ENCODE measurements at places on chromosomes 13 and 19.
A peak's percentile ranks its signal among the peaks of the same experiment; 100 is the strongest.

- no peak for DNase-seq
These were observed 11.4 kb upstream of the STARD13 start for GRCh38 chr13:33296793-33297425.

GRCh38 chr13:111247552-111247951 lies 72.9 kb upstream of the TEX29 start:
- DNase-seq: peak; percentile 45

GRCh38 chr19:19205416-19206410 lies 2.5 kb upstream of the NR2C2AP start:
- no peak for DNase-seq

- DNase-seq: no peak
These were observed 25.8 kb downstream of the COL4A1 start for GRCh38 chr13:110280985-110281688.

DNA sequence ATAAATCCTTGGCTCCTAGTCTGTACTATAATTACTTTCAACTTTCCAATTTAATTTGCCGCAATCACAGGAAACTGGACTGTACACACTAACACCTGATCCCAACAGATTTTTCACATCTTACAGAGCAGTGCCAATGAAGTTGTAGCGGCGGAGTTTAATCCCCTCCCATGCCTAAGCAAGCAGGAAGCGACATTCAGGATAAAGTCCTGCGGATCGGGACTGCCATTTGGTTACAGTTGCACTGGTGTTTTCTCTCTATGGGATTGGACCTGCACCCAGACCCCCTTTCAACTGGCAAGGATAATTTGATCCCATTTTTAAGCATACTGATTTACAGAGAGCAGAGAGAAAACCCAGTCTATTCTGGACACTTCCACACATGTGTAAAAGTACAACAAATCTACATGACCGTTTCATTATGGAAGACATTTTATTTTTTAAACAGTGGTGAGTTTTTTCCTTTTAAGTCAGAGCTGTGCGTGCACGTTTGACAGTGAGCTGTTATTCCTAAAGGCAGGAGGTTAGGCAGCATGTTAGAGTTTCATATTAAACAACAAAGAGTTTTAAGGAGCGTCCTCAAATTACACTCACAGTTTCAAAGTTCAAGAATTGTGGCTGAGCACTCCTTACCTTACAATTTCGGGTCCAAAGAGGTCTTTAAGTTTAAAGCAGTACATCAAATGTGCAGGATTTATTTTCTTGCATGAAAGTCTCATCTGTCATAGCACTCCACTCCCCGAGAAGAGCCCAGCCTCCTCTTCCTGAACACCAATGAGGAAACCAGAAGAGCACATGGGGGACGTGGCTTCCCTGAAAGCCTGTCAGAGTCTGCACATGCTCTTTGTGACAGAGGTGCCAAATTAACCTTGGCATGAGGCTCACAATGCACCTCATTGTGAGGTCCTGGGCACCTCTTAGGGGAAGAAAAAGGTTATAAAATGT lies 141.6 kb upstream of the RFC3 start:
- peak; percentile 73 for DNase-seq

- no peak for DNase-seq
These were observed 10.1 kb upstream of the GJA3 start for GRCh38 chr13:20170921-20171320.

DNA sequence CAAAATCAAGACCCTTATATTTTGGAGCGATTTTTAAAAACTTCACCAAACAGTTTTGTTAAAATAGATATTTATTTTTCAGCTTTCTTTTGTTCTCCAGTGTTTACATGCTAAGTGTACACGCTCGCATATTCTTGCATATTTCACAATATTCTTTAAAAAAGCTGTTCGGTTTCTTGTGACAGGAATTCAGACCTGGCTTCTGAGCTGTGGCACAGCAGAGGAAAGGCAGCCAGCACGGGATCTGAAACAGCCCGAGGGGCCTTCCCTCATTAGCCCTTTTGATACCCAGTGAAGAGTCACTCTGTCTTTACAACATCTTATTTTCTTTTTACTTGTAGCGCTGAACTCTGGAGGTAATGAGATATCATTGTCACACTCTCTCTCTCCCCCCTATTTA lies 234.0 kb downstream of the B3GLCT start:
- no peak for DNase-seq

DNA sequence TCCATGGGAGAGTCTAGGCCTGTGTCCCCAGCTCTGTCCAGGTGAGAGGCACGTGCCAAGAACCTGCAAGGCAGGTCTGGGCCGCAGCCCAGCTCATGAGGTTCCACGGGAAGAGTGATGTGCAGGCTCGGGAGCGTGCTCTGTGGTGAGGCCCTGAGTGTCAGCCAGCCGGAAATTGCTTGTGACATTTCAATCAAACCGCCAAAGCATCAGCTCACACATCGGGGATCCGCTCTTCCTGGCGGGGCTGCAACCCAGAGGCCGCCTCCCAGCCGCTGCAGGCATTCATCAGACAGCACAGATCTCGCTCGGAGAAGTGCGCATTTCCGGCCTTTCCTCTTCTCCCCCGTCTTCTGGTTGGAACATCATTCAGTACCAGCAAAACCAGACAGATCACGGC lies 109.3 kb downstream of the KDM4B start:
- no peak for DNase-seq

DNA sequence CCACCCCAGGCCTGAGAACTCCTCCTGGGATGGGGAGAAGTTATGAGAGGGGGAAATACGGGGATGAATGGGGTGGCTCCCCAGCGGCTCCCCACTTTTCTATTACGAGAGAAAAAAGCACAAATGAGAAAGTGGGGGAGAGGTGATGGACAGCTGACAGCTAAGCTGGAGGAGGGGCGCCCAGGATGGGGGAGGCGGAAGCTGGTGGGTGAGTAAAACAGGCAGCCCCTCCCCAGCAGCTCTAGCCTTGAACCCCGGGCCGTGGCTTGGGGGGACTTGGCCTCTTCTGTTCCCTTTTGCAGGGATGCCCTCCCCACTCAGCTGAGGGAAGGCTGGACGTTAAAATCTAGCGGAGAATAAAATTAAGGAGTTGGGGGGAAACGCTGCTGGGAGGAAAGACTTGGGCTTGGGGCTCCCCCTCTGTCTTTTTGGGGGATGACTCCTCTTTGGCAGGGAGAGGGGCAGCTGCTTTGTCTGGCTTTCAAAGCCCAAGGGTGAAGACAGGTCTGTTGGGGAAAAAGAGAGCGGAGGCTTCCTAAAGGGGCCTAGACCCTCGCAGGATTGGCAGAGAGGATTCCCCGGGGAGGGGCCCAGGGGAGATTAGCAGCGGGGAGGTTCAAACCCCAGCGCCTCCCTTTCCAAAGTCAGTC lies 1.4 kb upstream of the SAMD1 start:
- no peak for DNase-seq

GRCh38 chr19:3710265-3710812 lies 2.2 kb downstream of the TJP3 start:
- no peak for DNase-seq

DNA sequence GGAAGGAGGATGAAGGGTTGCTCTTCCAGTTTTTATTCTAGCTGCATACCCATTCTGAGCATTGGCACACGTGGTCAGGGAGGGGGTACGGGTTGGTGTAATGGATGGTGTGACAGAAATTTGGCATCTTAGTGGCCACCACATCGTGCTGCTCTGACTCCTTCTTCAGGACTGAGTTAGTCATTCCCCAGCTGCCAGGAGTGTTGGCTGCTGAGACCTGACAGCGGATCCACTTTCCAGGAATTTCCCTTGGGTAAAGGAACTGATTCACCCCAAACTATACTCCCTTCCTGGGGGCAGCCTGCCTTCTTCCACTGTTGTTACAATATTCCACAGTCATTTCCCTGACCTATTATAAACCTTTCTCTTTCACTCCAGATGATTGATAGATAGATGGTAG lies 595.5 kb upstream of the KLHL1 start:
- DNase-seq: no peak

- DNase-seq: no peak
These were observed 15.2 kb upstream of the MCF2L start for GRCh38 chr13:112953591-112954487.

DNA sequence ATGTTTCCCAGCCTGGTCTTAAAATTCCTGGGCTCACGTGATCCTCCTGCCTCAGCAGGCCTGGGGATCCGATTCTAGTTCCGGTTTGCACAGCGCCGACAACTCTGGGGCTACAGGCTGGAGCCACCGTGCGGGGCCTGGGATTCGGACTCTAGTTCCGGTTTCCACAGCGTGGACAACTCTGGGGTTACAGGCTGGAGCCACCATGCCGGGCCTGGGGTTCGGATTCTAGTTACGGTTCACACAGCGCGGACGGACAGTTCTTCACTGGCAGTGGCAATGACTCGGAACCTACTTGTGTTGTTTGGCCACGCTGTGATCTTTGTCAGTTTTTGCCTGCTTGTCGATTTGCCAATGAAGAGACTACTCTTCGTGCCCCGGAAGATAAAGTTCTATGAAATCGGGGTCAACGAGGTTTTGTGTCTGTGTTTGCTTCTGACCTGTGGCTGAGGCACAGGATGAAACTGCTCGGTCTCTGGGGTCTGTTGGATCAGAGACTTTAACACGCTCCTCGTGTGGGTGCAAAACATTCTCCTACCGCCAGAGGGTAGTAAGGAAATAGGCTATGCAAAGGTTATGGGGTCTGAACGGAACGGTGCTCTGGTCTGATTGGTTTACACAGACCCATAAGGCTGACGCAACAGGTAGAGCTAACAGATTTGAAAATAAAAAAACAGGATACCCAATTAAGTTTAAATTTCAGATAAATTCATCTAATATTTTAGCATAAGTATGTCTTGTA lies 12.1 kb upstream of the ZSCAN1 start:
- DNase-seq: peak; percentile 4

DNA sequence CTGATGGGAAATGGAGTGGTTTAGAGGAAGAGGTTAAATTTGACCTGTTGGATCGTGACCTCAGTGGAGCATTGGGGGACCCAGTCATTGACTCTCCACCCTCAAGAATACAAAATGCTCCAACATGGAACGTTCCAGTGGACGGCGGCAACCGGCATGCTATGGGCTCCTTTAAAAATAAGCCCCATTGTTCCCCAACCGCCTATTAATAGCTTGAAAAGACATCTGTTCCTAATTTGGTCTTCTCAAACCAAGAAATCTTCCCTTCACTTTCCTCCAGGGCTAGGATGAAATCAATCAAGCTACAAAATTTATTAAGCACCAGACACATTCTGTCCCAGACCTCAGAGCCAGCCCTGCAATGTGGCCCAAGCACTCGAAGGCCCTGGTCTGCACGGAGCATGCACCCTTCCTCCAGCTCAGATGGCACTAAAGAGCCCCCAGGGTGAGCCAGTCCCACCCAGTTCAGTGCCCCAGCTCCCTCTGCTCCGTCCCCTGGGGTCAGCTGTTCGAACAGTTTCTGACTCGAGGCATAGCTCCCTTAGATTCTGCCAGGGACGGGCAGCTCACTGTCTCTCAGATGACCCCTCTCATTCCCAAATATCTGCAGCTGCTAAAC lies 22.5 kb upstream of the VSTM2B start:
- DNase-seq: no peak

GRCh38 chr13:113762538-113762937 lies 3.5 kb downstream of the TMEM255B start:
- no peak for DNase-seq

GRCh38 chr13:107568181-107568580 lies 647.2 kb downstream of the LIG4 start:
- DNase-seq: no peak

DNA sequence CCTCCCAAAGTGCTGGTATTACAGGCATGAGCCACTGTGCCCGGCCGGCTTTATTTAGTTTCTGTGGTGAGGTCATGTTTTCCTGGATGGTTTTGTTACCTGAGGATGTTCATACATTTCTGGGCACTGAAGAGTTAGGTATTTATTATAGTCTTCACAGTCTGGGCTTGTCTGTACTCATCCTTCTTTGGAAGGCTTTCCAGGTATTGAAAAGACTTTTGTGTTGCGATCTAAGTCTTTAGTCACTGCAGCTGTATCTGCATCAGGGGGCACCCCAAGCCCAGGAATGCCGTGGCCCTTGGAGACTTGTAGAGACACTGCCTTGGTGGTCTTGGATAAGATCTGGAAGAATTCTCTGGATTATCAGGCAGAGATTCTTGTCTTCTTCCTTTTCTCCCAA lies 12.8 kb downstream of the BLOC1S3 start:
- no peak for DNase-seq

DNA sequence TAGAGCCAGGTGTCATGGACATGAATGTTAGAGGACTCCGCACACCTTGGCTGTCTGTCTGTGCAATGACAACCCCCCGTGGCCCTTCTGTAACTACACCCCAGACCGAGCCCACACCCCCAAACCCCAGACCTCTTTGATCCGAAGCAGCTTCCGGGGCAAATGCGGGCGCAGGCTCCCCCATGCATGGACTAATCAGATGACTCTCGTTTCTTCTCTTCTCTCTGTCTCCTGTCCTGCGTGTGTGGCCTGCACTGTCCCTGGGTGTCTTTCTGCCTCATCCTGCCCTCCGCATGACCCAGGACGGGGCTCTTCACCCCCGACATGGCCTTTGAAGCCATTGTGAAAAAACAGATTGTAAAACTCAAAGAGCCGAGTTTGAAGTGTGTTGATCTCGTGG lies 38.9 kb downstream of the TMED1 start:
- no peak for DNase-seq

DNA sequence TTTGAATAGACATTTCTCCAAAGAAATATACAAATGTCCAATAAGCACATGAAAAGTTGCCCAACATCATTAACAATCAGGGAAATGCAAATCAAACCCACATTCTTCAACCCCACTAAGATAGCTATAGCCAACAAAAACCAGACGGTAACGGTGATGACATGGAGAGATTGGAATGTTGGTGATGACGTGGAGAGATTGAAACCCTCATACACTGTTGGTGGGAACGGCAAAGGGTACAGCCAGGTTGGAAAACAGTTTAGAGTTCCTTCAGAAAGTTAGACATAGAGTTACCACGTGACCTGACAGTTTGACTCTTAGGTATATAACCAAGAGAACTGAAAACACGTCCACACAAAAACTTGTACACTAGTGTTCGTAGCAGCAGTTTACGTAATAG lies 48.1 kb downstream of the TNFRSF19 start:
- no peak for DNase-seq

- DNase-seq: no peak
These were observed 339.0 kb downstream of the HS6ST3 start for GRCh38 chr13:96428911-96429310.

DNA sequence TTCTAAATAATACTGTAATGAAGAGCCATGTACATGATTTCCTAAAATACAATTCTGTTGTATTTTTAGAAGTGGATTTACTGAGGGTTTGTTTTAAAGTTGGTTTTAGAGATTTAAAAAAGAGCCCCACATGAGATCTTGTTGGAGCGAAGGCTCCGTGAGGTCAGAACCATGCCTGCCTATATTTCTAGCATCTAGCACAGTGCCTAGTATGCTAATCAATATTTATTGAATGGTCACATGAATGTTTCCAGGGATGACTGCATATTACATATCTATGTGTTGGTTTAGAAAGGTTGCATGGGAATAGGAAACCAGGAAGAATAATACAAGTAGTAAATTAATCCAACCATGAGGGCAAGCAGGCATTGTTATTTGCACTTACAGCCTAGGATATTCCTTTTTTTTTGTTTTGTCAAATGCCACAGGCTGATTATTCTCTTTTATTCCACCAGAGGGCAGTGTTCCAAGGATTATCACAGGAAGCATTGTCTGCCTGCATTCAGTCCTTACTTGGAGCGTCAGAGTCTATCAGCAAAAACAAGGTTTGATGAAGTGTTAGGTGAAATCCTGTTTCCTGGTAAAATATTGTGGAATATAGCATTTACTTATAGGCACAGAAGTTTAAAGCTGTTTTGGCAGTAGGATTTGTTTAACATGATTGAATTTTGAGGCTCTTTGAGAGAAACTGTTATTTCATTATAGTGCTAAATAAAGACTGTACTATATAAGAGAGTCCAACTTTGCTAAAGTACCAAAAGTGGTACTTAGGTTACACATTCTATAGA lies 46.8 kb downstream of the COG3 start:
- peak; percentile 39 for DNase-seq

GRCh38 chr13:26946684-26947343 lies 186.2 kb upstream of the GPR12 start:
- DNase-seq: peak; percentile 51
